ENCODE measurements at places on chromosomes 7 and 10.

DNA sequence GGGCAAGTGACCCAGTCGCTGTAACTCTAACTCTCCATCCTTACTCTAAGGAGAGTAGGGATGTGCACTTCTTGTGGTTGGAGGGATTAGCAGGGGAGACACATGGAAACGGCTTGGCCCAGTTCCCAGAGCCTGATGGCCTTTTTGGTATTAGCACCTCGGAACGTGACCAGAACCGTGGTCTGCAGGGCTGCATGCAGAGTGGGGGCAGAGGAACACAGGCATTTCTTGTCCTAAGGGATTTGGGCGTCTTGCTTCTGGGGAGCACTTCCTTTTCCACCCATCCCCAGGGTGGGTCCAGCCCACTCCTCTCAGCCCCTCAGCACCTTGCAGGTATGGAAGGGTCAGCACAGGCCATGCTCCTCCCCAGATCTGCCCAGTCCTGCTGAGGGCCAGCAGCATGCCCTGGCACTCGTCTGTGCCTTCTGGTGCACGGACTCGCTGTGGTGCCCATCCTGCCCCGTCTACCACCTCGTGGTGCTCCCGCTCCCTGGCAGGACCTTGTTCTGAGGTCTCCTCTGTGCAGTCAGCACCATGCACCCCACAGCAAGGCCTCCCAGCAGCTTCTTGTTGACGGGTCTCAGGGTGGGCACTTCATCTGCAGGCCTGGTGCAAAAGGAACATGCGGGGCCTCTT lies 109.6 kb downstream of the ACTR3B start:
- DNase-seq: no peak

DNA sequence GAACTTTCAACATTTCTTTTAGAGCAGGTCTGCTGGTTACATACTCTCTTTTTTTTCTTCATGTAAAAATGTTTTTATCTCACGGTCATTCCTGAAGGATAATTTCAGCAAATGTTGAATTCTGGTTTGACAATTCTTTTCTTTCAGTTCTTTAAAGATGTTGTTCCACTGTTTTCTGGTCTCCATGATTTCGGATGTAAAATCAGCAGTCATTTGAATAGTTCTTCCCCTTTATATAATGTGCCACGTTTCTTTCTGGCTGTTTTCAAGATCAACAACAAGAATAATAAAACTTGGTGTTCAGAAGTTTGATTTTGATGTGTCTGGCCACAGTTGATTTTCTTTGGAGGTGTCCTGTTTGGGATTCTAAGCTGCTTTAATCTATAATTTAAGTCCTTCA lies 14.0 kb upstream of the MRPS33 start:
- no peak for DNase-seq

GRCh38 chr7:130505753-130506152 lies 13.9 kb downstream of the MEST start:
- no peak for DNase-seq

- DNase-seq: no peak
Measured at GRCh38 chr10:12797471-12798262, 203.8 kb downstream of the CCDC3 start.

DNA sequence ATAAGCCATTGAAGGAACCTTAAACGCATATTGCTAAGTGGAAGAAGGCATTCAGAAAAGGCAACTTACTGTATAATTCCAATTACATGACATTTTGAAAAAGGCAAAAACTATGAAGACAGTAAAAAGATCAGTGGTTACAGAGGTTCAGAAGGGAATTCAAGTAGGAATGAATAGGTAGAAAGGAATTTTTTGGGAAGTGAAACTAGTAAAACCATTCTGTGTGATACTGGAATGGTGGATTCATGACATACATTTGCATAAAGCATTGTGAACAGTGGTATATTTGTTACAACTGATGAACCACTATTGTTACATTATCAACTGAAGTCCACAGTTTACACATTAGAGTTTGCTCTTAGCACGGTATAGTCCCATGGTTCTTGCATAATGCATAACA lies 114.2 kb upstream of the GPR22 start:
- no peak for DNase-seq

DNA sequence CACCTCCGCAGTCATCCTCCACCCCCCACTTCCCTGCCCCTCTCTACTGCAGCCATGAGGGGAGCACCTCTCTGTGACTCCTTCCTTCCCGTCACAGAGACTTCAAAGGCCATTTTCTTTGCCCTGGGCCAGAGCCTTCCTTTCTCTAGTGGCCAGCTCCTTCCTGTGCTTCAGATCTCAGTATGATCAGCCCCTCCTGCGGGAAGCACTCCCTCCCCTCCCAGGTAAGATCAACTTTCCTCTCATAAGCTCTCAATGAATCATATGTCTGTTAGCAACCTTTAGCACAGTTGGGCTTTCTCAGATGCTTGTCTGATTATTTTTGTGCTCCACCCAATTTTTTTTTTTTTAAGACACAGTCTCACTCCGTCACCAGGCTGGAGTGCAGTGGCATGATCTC lies 241.0 kb upstream of the PRSS1 start:
- no peak for DNase-seq

DNA sequence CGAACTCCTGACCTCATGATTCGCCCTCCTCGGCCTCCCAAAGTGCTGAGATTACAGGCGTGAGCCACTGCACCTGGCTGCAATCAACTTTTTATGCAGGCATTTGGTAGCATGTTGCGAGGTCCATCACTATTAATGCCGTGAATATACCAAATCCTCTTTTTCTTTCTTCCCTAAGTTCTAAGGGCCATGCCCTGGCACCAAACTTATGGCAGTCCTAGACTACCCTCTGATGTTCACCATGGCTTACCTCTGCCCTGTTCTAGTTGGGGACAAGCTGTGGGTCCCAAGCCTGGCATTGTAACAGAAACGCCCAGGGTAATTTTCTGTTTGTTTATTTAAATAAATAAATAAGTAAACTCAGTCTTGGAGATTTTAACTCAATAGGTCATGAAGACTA lies 13.3 kb downstream of the PRSS2 start:
- DNase-seq: no peak

DNA sequence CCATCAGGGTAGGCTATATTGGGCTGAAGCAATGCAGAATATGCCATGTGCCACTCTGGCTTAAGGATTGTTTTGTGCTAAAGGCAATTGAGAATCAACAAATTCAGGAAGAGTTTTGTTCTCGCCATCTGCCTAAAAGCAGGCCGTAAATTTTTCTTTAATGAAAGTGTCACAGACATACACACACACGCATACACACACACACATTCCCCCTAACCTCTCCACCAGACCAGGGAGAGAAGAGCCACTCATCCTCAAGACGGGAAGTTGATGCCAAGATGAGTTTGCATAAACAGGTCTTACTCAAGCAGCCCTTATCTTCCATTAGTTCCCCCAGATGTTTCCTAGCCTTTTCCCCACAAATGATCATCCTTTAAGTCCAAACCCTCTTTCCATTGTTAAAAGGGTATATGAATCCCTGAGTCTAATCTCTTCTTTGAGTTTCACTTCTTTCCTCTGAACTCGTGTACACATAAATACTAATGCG lies 59.6 kb upstream of the TRIM24 start:
- DNase-seq: no peak

DNA sequence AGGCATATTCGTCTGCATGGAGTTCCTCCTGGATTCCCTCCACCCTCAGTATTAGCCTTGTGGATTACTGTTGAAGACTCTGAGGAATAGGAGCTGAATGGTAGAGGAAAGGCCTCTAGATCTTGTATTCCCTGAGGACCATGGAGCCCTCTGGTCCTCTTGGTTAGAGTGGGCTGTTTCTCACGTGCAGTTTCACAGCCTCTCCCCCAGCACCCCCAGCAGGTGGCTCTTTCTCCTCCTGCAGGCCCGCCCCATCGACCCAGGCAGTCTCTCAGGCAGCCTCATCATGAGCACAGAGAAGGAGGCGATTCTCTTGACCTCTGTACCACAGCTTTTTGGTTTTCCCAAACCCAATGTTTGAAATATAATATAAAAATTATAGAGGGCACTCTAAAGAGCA lies 102.0 kb downstream of the WNT2 start:
- no peak for DNase-seq

- peak; percentile 67 for DNase-seq
Measured at GRCh38 chr7:130299866-130300265, 6.9 kb downstream of the CPA4 start.

DNA sequence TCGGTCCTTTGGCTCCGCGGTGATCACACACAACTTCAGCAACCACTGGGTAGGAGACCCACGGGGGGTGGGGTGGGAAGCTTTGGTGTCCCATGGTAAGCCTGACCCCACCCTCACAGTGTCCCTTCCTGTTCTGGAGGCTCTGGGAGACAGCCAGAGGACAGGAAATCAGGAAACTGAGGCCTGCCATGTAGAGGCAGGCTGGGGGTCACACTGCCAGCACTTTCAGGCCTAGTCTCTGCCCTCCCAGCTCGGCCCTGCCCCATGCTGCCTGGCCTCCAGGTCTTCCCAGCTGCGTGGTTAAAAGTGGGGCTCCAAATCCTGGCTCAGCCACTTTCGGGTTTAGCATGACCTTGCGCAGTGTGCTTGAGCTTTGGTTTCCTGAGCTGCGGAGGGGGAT lies 10.9 kb downstream of the AQP1 start:
- DNase-seq: peak; percentile 22

GRCh38 chr7:39911167-39911566 lies 38.9 kb upstream of the CDK13 start:
- DNase-seq: no peak

GRCh38 chr10:118488710-118489497 lies 106.5 kb downstream of the PRLHR start:
- DNase-seq: no peak

DNA sequence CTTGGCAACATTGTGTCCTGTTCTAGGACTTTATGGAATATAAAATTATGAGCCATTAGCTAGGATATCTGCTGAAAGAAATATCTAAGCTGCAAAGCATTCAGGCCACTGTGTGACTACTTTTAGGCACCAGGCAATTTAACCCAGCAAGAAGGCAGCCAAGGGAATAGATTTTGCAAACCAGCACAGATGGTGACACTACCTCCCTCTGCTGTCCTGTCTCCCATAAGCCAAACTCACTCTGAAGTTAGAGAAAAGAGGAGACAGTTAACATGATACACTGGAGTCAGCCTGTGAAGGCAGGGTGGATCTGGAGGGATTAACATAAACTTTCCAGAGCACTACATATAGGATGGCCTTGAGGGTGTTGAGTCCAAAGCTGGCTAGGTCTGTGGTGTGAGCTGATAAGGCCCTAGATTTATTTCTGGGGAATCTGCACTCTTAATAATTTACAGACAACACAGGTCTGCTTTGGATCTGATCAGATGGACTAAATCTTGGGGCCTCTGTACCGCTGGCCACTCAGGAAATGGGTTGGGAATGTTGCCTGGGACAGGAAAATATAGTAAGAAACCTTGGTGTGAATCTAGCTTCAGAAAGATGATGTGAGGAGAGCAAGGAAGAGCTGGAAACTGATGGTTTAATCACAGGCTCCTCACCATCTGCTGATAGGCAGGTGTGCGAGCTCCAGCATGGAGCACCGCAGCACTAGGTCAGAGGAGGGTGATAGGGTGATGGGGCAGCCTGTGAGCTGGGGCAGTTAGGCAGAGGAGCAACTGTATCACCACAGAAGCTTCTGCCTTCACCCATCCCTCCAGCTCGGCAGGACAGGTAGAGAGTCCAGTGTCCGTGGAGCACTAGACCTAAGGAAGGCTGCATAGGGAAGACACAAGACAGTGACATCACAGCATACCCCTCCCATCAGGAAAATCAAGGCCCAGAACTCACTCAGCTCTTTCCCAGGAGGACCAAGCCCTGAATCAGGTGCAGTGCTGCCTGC lies 229.9 kb upstream of the PRSS1 start:
- DNase-seq: no peak

DNA sequence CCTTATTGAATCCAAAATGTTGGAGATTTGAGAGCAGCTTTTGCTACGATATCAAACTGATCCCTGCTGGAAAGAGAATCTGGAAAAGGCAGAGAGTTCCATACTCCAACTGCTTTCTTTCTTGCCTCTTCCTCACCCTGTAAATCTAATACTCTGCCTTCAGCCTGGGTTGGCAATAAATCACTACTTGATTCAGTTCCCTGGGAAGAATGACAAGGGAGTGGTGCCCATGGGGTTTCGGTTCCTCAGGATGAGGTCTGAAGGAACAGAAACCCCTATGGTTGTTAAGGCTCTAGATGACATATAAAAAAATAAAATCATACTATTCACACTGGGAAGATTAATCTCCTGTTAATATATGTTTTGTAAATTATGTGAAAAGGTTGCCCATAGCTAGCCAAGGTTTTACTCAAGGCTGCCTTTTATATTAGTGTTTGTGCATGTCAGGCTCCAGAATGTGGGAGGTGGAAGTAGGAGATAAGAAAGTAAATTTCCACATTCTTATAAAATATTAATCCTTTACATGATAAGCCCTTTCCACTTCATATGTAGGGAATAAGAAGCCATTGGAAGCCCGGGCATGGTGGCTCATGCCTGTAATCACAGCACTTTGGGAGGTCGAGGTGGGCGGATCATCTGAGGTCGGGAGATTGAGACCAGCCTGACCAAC lies 106.2 kb upstream of the CACNA2D1 start:
- DNase-seq: no peak

GRCh38 chr7:130479716-130480400 lies 12.0 kb upstream of the MEST start:
- no peak for DNase-seq

- peak; percentile 19 for DNase-seq
Measured at GRCh38 chr10:25175527-25176420, 973 bp downstream of the GPR158 start.

DNA sequence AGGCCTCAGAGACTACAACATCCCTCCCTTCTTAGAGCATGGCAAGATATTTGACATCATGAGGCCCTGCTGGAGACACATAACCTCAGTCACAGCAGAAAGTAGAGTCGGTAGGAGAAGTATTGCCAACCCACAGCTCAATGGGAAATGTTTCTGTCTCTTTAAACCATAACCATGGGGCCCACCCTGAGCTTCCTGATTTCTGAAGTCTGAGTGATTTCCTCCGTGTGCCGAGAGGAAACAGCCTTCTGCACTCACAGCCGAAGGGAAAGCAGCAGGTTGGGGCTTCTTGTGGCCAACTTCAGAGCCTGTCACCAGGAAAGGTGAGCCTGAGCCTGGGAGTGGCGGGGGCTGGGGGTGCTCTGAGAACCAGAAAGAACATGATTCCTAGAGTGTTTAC lies at the start of gene GIMAP1:
Gene GIMAP1, plus strand, starts transcription at position 246 of the 400 bp plus-strand sequence. CDS start 2,435 bp downstream, outside the sequence.
- DNase-seq: peak; percentile 38

- DNase-seq: no peak
Measured at GRCh38 chr7:114988755-114989375, 67.0 kb downstream of the MDFIC start.
